ENCODE measurements at places on chromosomes 16 and 17.

GRCh38 chr17:65324611-65325342, 187.6 kb downstream of the RGS9 start:
- DNase-seq: no peak

DNA sequence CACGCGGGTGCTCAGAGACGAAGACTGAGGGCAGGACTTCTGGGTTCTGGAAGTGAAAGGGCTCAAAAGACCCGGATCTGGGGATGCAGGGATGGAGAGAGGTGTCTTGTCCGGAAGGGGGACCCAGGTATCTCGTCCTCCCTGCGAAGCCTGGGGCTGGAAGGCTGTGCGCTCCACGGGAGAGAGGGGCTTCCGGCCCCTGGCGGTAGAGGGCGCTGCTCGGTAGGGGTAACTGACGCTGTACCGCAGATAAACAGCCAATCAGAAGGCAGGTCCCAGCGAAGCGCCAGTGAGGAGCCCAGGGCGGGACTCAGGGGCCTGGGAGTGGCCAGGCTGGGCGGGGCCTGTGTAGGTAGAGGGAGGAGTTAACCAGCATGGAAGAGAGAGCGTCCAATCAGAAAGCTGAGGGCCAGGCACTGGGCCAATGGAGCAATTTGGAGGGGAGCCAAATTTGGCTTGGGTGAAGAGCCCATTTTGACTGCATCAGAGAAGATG, 804 bp downstream of the TGFB1I1 start:
- DNase-seq: no peak

DNA sequence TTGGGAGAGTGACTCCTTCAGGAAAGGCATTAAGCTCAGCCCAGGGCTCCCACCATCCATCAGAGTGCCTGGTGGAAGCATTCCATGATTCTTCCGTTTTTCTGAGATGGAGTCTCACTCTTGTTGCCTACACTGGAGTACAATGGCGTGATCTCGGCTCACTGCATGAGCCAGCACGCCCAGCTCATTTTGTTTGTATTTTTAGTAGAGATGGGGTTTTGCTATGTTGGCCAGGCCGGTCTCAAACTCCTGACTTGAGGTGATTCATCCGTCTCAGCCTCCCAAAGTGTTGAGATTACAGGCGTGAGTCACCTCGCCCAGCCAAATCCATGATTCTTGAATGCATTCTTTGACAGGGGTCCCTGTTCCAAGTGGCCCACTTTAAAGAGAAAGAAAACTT, 23.1 kb downstream of the MIS12 start:
- DNase-seq: no peak

- DNase-seq: peak; percentile 71
Measured at GRCh38 chr17:82301916-82302567, 15.4 kb downstream of the CD7 start.

DNA sequence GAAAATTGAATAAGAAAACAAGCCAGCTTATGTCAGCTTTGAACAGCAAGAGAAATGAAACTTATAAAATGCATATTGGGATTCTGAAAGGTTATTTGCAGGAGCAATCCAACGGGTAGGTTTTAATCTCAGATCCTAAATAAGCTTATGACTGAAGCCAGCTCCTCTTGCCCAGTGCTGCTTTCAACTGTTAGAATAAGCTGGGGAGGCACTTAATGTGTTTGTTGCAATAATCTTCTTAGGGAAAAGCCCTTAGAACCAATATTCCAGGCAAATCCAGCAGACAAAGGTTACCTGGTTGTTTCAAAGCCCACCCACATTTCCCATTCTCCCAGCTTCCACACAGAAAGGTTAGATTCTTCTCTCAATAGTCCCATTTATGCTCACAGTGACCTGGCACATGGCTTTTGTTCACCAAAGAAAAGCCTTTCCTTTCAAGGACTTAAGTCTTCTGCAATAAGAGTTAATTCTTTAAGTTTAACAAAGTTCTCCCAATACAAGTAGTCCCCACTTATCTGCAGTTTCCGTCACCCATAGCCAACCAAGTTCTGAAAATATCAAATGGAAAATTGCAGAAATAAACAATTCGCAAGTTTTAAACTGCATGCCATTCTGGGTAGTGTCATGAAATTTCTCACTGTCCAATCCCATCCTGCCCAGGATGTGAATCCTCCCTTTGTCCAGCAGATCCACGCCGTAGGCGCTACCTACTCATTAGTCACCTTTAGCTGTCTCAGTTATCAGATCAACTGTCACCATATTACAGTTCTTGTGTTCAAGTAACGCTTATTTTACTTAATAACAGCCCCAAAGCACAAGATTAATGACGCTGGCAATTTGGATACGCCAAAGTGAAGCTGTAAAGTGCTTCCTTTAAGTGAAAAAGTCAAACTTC, 5.9 kb downstream of the TEX2 start:
- no peak for DNase-seq

DNA sequence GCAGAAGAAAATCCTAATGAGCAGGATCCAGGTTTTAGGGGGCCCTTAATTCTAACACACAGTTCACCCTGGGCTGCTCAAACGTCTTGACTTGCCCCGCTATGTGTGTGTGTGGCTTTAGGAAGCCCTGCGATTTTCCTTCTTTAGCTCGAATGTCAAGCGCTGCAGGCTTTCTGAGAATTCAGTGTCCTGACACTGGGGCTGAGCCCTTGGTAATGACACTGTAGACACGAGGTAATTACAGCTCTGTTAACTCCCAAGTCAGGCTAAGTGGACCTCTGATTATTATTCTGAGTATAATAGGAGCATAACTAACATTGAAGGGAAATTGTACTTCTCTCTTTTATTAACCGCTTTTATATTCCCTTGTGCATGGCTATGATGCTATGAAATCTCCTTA, 202.1 kb downstream of the RBFOX1 start:
- DNase-seq: no peak

DNA sequence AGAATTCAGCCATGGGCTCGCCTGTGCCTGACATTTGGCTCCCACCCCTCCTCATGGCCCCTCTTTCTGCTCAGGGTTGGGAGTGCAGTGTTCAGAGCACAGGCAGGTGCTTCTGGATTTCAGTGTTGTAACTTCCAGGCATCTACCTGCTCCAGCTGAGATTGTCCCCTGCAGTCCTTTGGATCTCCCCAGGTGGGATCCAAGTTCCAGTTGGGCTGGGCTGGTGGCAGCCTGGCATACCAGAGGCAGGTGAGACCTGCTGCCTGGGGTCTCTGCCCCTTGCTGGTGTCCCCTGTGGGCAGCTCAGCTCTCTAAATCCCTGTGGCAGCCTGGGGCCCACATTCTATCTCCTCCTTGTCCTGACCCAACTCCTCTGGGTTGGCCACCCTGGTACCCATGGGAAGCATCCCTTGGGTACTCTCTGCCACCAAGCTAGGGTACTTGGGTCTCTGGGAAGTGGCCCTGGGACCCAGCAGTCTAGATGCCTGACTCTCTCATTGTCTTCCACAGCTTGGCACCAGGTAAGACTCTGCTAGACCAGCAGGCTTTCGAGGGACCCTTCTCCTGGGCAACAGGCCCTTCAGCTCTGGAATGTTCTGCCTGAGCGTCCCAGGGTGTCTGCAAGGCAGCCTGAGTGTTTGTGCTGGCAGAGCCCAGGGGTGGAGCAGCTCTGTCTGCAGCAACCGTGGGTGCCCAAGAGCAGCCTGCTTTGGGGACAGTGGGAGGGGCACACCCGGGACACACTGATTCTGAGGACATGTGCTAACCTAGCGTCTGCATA, 42.5 kb downstream of the DNAH17 start:
- DNase-seq: no peak

- DNase-seq: no peak
Measured at GRCh38 chr17:72282439-72283029, 161.7 kb downstream of the SOX9 start.

- DNase-seq: peak; percentile 95
Measured at GRCh38 chr16:85898521-85899442, at the start of gene IRF8. IRF8 (plus strand) TSS chr16:85899162; CDS start chr16:85903016, 3,854 bp downstream.

DNA sequence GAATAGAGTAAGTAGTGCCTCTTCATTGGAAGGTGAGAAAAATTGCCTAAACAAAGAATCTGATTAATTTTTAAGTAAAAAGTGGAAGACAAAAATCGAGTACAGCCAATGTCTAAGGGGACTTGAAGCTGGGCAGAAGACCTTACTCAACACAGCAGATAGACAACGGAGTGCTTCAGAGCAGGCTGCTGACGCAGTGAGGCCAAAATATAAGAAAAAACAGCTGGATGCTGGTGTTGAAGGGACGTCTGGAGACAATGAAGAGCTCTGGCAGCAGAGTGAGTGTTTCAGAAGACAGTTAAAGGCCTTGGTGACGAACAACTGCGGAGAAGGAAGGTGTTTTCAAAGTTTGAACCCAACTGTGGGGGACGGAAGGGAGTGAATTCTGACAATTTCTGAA, 169.8 kb downstream of the MRTFB start:
- no peak for DNase-seq

DNA sequence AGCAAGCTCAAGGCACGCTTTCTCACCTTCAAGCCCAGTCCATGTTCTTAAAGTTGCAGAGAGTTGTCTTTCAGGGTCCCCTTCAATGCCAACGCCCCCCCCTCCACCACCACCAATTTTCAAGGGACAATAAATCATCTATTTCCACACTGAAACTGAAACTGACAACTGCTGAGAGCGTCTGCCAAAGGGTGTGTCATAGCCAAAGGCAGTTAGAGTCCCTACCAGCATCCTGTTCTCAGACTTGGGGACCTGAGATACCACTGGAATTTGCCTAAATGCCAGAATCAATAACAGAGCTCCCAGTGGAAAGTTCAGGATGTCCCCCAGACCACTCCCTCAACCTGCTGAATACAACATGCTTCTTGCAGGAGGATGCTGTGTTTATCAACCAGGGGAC, 133.2 kb upstream of the SOX9 start:
- no peak for DNase-seq

DNA sequence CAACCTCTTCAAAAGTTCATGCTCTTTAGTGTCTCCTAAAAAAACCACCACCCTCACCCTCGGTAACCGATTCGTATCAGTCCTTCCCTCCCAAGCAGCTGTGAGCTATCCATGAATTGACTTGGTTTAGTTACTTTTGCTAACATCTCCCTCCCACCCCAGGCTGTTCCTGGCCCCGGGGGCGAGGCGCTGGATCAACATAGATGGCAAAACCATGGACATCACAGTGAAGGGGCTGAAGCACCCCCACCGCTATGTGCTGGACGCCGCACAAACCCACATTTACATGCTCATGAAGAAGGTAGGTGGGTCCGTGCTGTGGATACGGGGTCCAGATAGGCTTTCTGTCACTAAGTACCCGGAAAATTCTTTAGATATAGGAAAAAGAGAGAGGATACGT, 66.8 kb downstream of the RGS9 start:
- DNase-seq: no peak

GRCh38 chr17:38958756-38959155, 8.4 kb downstream of the FBXO47 start:
- DNase-seq: no peak

- no peak for DNase-seq
Measured at GRCh38 chr16:71746442-71747046, 22.0 kb upstream of the PHLPP2 start.

- no peak for DNase-seq
Measured at GRCh38 chr17:38748149-38748891, at the start of gene PCGF2. PCGF2 (minus strand) TSS chr17:38748336; CDS start chr17:38740402, 7,934 bp downstream.

GRCh38 chr17:29569245-29569950, 897 bp downstream of the TP53I13 start:
- no peak for DNase-seq

- no peak for DNase-seq
Measured at GRCh38 chr16:26889740-26890139, 177.0 kb upstream of the C16orf82 start.

DNA sequence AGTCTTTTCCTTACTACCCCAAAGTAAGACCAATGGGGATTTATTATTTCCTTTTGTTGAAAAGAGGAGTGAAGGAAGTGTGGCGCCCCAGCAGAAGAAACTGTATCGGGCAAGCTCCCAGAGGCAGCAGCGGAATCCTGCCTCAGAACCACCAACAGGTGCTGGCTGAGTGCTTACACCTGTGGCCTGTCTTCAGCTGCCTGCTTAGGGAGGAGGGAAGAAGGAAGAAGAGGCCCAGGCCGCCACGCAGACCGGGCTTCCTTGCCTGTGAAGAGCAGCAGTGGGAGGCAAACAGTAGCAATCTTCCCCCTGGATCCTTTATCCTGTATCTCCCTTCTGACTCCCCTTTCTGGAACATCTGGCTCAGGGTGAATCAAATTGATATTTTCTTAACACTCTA, 134.7 kb downstream of the AATF start:
- DNase-seq: no peak
